ENCODE measurements at places on chromosomes 13 and 19. TPM values are rescaled to one million over a fixed set of nuclear protein-coding genes. Genes with fewer than 3 reads are reported as not detected.

FBN3 gene
- not detected for total RNA-seq

MEIOSIN gene
- not detected for total RNA-seq

ZNF534 gene
- total RNA-seq: not detected

PLK5 gene
- not detected for total RNA-seq

CCDC194 gene
- 0.09 TPM for total RNA-seq

C19orf44 gene
- total RNA-seq: 1.4 TPM
